Panc1 (cell line): ENCODE measurements at places on chromosomes 2 and 18.

- DNase-seq: no peak
These were observed 248.7 kb upstream of the SIX3 start for GRCh38 chr2:44692821-44693220.

GRCh38 chr2:172998547-172999272, 76.9 kb upstream of the MAP3K20 start:
- no peak for DNase-seq

DNA sequence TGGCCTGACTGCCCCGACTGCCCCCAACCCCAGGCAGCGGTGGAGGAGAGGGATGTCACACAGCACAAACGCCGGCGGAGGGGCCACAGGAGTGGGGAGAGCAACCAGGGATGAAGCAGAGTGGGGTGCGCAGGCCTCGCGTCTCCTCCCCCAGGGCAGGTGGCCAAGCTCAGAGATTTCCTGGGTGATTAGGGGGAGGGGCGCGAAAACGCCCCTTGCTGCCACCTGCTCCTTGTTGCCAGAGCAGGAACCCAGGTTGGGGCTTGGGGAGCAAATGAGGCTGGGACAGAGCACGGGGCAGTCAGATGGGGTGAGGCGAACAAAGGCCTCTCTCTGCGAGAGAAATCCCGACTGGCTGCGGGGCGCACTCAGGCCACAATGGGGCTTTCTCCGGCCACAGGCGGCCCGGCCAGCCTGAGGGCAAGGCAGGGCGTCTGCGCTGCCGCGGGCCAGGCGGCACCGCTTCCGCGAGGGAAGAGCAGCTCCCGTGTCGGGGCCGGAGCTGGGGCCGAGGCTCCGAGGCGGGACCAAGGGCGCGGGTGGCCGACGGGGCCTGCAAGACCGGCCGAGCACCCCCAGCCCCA, 11.5 kb downstream of the TEX44 start:
- no peak for DNase-seq

DNA sequence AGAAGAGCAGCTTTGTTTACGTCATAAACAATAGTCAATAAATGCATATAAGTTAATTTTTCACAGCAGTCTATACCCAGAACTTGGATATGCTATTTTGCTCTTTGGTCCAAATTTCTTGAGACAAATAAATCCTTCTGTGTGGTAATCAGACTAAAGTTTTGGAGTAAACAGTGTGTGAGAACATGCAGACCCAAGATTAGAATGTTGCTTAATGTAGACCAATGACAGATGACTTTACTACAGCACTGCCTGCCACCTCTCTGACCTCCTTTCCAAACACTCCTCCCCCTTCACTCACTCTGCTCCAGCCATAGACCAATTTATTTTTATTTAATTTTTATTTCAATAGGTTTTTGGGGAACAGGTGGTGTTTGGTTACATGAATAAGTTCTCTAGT, 115.3 kb upstream of the TANK start:
- no peak for DNase-seq

DNA sequence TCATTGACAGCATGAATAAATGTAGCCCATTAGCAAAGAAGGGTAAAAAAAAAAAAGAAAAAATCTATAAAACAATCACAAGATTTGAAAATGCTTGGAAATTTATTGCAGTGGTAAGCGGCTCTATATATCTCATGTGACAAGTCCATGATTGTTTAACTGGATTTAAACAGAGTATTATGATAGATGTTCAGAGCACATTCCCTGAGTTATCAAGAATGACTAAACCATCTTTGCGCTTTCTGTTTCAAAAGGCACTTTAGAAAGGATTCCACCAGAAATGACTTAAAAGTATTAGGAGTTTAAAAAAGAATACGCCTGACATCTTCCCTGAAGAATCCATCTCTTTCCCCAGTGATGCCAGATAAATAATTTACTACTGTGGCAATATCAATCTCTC, 409.5 kb upstream of the UBE2E3 start:
- no peak for DNase-seq

DNA sequence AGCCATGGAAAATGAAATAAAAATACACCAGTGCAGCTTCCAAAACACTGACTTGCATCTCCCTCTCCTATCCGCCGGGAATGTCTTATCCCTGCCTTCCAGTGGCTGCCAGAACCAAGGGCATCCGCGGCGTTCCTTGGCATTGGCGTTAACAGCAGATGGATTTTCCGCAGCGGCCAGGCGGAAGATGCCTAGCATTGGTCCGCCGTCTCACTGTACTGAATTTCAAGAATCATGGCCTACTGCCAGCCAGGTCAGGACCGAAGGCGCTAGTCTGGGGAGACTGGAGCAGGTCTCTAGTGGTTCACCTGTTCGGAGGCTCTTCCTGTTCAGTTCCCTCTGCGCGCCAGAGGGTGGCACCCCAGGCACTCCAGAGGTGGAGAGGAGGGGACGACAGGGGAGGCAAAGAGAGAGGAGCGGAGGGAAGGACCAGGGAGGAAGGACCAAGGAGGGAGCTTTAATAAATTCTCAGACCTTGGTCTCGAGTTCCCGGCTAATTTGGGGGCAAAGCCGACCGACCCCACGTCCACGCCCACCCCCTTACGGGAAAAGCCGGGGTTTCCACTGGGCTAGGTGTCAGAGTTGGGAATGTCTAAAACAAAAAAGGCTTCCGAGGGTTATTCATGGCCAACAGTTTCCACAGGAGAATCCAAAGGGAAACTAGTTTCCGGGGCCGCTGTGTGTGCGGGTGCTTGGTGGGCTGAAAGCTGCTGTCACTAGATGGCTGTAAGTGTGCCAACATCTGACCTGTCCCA, 3.7 kb upstream of the BCL2L11 start:
- DNase-seq: peak; percentile 63

DNA sequence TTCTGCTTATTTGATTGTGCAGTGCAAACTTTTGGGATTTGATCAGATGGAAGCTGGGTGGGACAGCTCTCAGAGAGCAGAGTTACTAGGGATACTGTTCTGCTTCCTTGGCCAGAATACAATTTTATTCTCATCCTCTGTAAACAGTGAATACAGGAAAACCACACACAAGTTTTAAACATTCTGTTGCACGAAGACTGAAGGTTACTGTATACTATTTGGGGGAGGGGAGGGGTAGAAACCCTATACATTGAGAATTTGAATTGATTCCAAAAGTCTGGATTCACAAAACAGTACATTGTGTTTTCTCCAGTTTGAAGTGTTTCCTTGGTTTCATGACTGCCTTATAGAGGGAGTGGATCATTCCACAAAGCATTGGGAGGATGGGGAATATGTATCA, 149.9 kb downstream of the SETBP1 start:
- DNase-seq: no peak

- no peak for DNase-seq
These were observed 244.8 kb downstream of the MYCN start for GRCh38 chr2:16184945-16185660.
